ENCODE measurements at places on chromosomes 3 and 15.

DNA sequence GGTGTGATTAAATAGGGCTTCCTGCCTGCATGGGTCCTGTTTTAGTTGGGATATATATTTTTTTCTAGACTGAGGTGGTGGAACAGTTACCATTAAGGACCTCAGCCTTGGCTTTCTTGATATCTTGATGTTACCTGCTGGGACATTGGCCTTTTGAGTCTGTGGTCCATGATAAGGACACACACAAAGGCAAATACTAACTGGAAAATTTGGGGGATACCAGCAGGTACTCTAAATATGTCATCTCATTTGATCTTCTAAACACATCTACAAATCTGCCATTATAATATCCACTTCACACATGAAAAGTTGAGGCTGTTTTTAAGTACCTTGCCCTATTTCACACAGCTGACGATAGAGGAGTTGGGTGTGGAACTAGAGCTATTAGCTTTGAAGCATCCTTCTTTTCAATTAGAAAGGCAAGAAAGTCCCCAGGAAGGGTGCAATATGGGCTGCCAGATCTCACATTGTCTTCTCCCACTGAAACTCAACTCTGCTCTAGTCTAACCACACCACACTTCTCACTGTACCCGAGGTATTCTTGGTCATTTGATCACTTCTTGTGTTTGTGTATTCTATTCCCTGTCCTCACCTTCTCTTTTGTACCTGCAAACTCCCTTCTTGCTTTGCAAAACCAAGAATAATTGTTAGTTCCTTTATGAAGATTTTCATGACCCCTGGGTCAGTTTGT is 288.3 kb upstream of the ICE2 start:
- no peak for DNase-seq

- DNase-seq = no peak
These were observed 141.3 kb upstream of the UBE2E1 start for GRCh38 chr3:23664459-23664858.

GRCh38 chr3:108438542-108438941 is 71.9 kb downstream of the MYH15 start:
- no peak for DNase-seq

DNA sequence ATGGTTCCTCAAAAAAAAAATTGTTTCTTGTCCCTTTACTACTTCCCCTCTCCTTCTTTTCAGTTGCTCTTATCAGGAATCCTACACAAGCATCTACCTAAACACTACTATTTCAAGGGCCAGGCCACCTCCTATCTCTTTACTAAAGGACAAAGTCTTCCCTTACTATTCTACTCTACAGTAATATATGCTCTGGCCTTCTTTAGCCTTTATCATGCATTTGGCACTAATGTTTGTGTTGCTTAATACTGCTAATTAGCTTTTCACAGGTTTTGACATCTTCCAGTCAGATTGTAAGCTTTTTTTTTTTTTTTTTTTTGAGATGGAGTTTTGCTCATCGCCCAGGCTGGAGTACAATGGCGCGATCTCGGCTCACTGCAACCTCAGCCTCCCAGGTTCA is 5.3 kb downstream of the CEP19 start:
- DNase-seq = no peak

GRCh38 chr15:82812994-82813393 is 3.6 kb downstream of the WHAMM start:
- no peak for DNase-seq

GRCh38 chr15:85030301-85030929 is 48.8 kb downstream of the PDE8A start:
- no peak for DNase-seq

GRCh38 chr3:115692887-115693524 is 69.7 kb downstream of the GAP43 start:
- DNase-seq = peak; percentile 24

DNA sequence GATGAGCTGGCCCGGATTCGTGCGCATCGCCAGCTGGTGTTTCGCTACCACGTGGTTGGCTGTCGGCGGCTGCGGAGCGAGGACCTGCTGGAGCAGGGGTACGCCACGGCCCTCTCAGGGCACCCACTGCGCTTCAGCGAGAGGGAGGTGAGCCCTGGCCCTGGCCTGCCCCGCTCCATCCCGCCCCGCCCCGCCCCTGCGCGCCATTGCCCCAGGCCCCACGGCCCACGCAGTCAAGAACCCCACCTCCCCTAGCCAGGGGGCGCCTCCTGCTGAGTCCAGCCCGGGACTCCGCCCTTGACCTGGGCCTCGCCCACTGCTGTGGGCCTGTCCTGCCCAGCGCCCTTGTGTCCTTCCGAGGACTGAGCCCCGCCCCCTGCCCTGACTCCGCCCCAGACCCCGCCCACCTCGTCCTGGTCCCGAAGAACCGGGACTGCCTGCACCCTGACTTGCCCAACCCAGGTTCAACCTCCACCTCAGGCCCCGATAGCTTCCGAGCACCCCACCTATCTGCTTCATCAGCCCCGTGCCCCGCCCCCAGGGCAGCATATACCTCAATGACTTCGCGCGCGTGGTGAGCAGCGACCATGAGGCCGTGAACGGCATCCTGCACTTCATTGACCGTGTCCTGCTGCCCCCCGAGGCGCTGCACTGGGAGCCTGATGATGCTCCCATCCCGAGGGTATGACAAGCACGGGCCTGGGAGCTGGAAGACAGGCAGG is 14.8 kb downstream of the NT5DC2 start:
- DNase-seq = no peak

- DNase-seq = no peak
These were observed 91.5 kb downstream of the MYLK start for GRCh38 chr3:123792473-123793201.

GRCh38 chr15:80779658-80780415 is 667 bp downstream of the CEMIP start:
- no peak for DNase-seq

DNA sequence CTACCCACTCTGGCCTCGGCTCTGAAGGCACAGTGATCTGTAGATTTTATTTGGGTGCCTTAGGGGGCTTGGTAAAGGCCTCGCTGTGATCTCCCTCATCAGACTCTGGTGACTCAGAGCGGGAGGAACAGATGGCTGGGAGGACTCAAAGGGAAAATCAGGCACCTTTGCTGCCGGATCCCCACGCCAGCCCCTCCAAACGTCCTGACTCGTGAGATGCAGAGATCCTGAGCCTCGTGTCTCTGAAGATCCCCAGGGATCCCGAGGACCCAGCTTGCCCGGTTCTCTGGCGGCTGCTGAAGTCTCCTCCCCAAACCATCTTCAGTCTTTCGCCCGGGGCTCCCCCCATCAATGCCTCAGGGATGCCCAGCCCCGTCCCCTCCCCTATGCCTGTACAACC is 32.8 kb downstream of the MUC20 start:
- no peak for DNase-seq

- DNase-seq = no peak
These were observed 1.6 kb downstream of the NMD3 start for GRCh38 chr3:161222662-161223061.

- DNase-seq = no peak
These were observed 1.4 kb downstream of the DUT start for GRCh38 chr15:48332642-48333034.

DNA sequence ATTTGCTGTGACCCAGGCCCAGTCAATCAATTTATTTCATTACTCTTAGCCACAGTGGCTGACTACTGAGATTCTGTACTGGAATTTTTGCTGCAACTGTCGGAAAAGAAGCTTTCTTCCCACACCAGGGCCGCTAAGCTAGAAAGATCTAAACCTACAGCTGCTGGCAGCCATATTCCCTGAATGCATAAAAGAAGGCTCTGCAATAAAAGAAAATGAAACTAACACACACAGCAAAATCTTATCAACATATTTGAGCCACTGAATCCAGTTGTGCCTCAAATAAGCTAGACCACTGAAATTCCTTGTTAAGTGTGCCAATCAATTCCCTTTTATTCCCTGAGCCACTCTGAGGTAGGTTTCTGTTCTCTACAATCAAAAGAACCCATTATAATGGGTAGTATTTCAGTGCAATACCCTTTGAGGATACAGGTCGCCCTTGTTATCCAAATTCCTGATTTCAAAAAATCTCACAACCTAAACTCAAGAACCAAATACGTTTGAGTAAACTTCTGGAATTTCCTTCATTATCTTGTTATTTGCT is 60.3 kb downstream of the MYO9A start:
- no peak for DNase-seq

- DNase-seq = no peak
These were observed 204.4 kb downstream of the OTOL1 start for GRCh38 chr3:161700998-161701397.

DNA sequence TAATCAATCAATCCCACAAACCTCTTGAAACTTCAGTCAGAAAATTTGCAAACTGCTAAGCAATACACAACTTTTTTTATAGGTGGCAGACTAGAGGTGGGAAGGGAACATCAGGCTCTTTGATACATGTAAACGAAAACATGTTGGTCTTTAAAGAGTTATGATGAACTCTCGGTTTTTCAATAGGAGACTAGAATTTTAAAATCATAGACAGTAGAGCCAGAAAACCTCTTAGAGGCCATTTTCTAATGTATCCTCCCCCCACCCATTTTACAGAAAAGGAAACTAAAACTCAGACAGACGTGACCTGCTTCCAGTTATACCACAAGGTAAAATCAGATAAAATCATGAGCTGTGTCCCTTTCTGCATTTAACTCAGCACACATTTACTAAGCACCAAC is 179.1 kb upstream of the LPP start:
- DNase-seq = no peak

GRCh38 chr3:174424656-174425055 is 434.5 kb upstream of the NAALADL2 start:
- no peak for DNase-seq

Data from KG1 (cell line).